Left renal pelvis (tissue), 4 donors: ENCODE measurements at places on chromosomes 1 and 21.

DNA sequence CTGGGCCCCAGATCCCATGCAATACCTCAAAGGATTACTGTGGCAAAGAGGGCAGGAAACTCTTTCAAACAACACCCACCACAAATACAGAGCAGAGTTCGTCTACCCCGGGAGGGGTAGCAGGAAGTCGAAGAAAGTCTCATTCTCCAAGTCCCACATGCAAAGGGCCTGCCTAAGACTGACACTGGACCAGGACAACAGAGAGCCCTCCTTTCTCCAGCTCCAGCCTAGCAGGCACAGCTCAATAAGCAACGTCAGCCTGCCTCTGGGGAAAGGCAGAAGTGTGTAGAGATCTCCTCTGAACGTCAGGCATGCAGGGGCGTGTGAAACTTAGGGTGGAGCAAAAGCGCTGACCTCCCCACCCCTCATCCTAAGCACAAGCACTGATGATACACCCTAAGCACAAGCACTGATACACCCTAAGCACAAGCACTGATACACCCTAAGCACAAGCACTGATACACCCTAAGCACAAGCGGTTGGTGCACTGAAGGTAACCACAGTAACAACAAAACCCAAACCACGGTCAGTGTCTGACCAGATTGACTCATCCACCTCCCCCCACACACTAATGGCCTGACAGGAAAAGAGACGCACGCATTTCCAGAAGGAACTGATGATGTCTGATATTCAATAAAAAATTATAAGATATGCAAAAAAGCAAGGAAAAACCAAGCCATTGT lies 1.3 kb downstream of the KRTAP12-3 start:
- DNase-seq: no peak

GRCh38 chr1:232697187-232697822 lies 67.4 kb upstream of the SIPA1L2 start:
- no peak for DNase-seq

DNA sequence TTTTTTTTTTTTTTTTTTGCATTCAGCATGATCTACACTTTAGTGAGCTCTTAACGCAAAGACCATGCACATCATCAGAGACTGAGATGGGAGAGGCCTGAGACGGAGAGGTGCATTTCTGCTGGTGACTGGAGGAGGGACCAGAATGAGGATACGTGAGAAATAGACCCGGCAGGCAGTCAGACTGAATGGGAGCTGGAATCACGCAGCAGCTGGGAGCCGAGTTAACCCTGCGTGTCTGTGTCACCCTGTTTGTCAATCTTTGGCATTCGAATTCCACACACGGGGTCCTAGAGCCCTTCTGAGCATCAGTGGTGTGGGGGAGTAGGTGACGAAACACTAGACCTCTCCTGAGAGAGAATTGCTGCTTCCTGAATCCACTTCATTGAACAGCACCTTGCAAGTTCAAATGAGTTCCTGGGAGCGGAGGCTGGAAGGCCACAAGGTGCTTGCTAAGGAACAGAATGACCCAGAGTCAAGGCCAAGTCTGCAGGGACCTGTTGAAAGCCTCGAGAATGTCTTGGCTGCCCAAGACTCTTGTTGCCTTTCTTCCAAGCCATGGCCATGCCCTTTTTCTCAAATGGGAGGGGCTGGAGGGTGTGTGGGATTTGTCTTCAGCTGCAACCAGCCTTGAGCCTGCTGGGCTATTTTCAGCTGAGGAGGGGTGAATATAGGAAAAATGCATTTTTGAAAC lies 123.3 kb downstream of the CNIH3 start:
- no peak for DNase-seq

GRCh38 chr1:84347271-84347931 lies 45.9 kb downstream of the SAMD13 start:
- no peak for DNase-seq

- DNase-seq: no peak
Observed at GRCh38 chr1:93614986-93615581, 66.6 kb downstream of the BCAR3 start.

- no peak for DNase-seq
Observed at GRCh38 chr1:162674034-162674608, 41.9 kb downstream of the DDR2 start.

GRCh38 chr1:218743861-218744505 lies 398.8 kb downstream of the TGFB2 start:
- no peak for DNase-seq

DNA sequence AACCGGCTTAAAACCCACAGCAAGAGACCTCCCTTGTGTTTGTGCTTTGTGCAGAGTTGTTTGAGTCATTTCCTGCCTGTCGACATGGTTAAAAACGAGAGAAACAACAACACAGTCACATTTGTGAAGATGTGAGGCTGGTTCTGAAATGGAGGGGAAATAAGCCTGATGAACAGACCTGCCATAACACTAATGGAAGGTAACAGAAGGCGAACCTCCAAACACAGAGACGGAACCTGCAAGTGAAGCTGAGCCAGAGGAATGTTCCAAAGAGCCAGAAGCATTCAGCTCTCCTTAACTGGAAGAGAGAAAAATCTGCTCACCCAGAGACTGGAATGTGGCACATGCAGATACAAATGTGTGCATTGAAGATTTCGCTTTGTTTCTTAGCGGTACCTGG lies 53.2 kb upstream of the RAVER2 start:
- DNase-seq: no peak

GRCh38 chr1:151146412-151147131 lies at the start of gene SEMA6C:
Gene SEMA6C (minus strand): TSS chr1:151146631. CDS start chr1:151142621, 4,010 bp downstream.
- no peak for DNase-seq

DNA sequence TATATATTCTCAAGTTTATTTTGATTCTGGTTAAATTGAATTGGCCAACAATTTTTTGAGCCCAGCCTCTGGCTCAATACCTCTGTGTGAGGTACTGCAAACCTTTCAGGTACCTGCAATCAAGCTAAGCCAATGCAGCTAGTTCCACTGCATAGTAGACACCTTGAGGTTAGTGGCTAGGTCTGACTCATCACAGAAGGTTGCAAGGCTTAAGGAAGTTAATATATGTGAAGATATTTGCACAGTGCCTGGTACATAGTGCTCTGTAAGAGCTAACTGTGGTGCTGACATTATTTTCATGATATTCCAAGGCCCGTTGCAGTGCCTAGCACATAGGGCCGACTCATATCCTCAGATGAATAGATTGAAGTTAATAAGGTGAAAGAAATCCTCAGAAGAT lies 330.5 kb upstream of the KAZN start:
- no peak for DNase-seq

DNA sequence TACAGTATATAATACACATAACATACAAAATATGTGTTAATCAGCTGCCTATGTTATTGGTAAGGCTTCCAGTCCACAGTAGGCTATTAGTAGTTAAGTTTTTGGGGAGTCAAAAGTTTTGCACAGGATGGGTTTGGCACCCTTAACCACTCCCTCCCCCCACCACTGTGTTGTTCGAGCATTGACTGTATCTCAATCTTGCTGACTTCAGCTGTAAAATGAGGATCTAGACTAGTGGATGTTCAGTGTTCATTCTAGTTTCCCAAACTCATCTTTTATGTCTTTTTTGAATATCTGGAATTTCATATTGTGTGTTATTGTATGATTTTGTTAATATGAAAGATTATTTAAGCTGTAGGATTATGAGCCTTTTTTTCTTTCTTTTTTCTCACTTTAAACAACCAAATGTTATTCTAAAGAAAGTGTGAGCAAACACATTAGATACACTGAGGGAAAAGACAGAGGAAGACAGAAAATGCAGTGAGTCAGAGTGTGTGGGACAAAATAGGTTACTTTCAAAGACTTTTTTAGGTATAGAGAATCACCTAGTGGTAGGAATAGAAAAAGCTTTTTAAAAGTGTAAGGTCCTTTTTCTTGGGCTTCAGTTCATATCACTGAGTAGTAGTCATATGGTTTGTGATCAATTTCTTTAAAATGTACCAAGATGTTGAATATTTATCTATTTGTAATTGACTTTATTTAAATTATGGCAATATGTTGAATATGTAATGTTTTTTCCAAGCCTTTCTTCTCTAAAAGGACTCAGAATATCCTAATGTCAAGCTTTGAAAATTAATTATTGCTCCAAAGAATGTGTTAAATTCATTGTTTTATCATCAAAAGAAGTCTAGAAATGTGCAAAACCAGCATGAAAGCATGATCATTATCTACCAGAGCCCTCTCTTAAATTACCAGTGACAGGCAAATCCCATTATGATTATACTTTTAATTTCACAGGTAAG lies 17.9 kb upstream of the CENPF start:
- DNase-seq: no peak

GRCh38 chr1:246497331-246497915 lies 9.7 kb downstream of the SMYD3 start:
- DNase-seq: peak; percentile 24

DNA sequence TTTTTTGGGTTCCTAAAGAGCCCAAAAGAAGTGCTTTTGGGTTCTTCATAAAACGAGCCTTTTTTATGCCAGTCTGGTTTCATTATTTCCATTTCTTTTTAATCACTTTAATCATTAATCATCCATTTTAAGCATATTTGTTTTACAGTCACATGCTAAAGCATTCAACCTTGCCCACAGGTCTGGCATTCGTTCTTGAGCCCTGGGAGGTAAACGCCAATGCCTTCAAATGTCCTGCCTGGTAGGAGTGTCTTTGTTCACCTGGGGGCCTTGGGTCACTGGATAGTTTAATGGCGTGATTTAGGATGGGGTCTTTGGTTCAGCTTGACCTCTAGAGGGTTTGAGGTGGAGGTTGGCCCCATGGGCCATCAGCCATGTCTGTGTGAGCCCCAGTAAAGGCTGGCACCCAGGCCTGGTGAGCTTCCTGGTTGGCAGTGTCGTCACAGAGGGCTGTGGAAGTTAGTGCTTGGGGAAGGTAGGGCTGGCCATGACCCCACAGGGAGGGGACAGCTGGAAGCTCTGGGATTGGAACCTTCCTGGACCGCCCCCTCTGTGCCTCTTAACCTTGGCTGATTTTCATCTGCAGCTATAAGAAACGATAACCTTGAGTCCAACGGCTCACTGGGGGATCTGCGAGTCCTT lies 20.2 kb downstream of the C1orf174 start:
- DNase-seq: no peak

GRCh38 chr1:58220836-58221472 lies 325.6 kb downstream of the OMA1 start:
- no peak for DNase-seq

DNA sequence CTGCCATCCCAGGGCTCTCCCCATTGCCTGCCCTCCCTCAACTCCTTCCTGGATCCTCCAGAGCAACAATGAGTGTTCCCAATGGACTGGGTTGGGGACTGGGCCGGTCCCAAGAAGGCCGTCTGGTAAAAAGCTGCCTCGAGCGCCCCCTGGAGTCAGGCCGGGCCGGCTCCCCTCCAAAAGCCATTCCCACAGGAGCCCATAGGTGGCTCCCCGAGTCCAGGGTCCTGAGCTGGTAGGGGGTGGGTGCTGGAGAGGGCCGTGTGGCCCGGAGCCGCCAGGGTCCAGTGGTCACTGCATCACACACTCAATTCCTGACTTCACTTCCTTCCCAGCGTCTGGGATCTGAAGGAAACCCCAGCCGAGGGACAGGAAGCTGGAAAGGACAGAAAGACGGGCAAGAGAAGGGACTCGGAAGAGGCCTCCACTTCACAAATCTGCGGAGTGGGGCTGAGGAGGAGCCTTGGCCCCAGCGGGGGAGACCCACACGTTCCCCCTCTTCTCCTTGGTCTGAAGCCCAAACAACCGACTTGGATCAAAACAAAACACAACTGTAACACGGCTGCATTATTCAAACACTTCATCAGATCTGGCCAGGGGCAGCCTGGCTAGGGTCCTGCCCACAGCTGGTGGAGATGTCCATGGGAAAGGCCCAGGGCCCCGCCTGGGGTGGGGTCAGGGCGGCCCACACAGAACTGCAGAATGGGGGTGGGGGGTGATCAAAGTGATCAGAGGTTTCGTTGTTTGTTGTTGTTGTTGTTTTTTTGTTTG lies 10.9 kb upstream of the ALDH4A1 start:
- DNase-seq: peak; percentile 71

- no peak for DNase-seq
Observed at GRCh38 chr1:33228935-33229487, 27.3 kb upstream of the ZNF362 start.

GRCh38 chr1:43668956-43669355 lies 19.0 kb downstream of the KDM4A start:
- DNase-seq: no peak

DNA sequence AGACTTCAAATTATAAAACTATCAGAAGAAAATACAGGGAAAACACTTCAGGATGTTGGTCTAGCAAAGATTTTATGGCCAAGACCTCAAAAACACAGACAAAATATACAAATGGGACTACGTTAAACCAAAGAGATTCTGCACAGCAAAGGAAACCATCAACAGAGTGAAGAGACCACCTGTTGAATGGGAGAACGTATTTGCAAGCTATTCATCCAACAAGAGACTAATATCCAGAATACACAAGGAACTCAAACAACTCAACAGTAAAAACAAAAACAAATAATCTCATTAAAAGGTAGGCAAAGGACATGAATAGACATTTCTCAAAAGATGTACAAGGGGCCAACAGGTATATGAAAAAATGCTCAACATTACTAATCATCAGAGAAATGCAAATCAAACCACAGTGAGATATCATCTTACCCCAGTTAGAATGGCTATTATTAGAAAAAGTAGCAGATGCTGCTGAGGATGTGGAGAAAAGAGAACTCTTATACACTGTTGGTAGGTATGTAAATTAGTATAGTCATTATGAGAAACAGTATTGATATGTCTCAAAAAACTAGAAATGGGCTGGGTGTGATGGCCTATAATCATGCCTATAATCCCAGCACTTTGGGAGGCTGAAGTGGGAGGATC lies 112.6 kb downstream of the LRIG2 start:
- no peak for DNase-seq

DNA sequence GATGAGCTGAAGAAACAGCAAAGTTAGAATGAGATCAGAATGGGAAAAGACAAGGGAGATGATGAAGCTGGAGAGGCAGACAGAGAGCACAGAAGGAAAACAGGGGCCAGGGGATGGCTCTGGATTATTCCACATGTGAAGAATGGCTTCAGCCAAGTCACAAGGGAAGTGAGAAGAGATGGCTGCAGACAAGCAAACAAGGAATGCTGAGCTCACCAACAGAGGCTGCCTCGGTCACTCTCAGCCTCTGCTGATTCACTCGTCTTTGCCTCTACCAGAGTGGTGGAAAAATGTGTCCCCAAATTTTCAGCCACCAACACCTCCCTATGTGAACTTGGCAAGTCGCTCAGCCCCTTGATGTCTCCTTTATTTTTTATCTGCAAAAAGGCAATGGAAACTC lies 46.7 kb downstream of the TRABD2B start:
- no peak for DNase-seq

DNA sequence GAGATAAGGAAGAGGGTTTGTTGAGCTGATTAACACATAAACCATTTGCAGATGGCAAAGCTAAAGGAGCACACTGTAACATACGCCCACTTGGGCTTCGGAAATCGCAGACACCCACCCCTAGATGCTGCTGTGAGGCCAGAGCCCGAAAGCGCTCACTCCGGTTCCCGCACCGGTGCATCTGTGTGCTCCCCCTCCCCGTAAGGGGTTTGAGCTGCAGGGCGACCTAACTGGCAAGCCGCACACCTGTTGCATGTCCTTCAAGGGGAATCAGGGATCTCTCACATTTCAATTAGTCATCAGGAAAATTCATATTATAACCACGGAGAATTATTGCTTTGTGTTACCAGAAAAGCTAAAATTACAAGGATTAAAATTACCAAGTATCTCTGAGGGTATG lies 1.4 kb upstream of the CFH start:
- no peak for DNase-seq

GRCh38 chr21:42132183-42132582 lies 61.1 kb downstream of the UMODL1 start:
- DNase-seq: no peak

- no peak for DNase-seq
Observed at GRCh38 chr21:41210426-41211059, 42.6 kb downstream of the BACE2 start.

- DNase-seq: no peak
Observed at GRCh38 chr1:54579337-54579781, 31.3 kb downstream of the ACOT11 start.
